Activated CD4-positive, alpha-beta T cell treated with anti-CD3 and anti-CD28 coated beads for 36 hours (primary cell): ENCODE measurements at places on chromosomes 6 and 20. TPM values are rescaled to one million over a fixed set of nuclear protein-coding genes. Genes with fewer than 3 reads are reported as not detected.

DNA sequence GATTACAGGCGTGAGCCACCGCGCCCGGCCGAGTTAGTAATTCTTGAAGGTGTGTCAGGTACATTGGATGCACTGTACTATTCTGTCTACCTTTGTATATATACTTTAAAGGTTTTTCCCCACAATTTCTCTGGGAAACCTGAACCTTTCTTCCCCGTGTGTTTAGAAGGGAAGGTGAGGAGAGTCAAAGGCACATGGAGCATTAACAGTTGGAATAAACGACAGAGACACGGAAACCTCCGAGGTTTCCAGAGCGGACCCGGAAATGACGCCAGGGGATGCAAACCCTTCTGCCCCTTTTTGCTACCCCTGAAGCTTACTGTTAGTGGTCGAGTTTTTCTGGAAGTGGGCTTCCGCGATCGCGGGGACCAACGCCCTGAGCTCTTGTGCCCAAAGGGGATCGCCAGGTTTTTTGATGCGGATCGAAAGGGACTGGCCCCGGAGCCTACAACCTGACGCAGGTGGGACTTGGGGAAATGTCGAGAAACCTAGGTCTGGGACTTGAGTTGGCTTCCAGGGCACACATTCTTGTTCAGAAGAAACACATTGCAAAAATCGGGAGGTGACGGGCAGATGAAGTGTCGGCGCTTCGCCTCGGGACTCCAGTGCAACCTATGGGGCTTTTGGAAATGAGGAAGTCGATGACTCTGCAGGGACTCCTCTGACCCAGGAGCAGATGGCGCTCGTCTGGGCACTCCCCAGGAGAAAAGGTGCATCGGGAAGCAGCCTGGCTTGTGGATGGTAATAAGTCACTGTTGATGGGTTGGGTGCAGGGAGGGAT is 218.2 kb downstream of the OR2B2 start:
- DNase-seq = peak; percentile 55

- DNase-seq = no peak
Observed at GRCh38 chr6:169793408-169793807, 42.0 kb downstream of the ERMARD start.

DNA sequence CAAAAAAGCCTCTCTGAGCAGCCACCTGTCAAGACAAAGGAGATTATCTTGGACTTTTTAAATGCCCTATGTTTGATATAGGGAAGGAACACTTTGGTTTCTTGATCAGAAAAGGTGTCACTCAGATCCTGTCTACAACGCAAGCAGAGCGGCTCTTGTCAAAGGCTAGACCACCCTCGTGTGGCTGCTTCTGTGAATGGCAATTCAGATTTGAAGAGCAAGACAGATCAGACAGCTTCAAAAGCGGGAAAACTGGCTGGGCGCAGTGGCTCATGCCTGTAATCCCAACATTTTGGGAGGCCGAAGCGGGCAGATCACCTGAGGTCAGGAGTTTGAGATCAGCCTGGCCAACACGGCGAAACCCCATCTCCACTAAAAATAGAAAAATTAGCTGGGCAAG is 10.1 kb upstream of the NXT1 start:
- peak; percentile 61 for DNase-seq

Gene CST5
- total RNA-seq = not detected

- DNase-seq = no peak
Observed at GRCh38 chr6:139448051-139448649, 73.7 kb upstream of the CITED2 start.

Gene UBD
- not detected for total RNA-seq

Gene TRERF1
- total RNA-seq = 14.5 TPM

Gene SALL4
- total RNA-seq = 0.11 TPM

GRCh38 chr20:36298795-36299339 is 7.3 kb upstream of the DLGAP4 start:
- DNase-seq = no peak

Gene EPHA7
- not detected for total RNA-seq

DNA sequence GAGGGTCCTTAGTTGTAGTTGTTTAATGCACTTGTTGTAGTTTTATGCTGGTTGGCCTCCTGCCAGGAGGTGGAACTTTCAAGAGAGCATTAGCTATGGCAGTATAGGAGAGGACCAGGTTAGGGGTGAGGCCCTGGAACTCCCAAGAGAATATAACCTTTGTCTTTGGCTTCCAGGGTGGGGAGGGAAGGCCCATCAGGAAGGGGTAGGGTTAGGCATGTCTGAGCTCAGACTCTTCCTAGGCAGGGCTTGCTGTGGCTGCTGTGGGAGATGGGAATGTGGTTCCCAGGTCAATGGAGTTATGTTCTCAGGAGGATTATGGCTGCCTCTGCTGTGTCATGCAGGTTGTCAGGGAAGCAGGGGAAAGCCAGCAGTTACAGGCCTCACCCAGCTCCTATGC is 20.0 kb upstream of the GABRR1 start:
- DNase-seq = no peak

- DNase-seq = no peak
Observed at GRCh38 chr6:111030008-111031007, 48.5 kb downstream of the RPF2 start.

DNA sequence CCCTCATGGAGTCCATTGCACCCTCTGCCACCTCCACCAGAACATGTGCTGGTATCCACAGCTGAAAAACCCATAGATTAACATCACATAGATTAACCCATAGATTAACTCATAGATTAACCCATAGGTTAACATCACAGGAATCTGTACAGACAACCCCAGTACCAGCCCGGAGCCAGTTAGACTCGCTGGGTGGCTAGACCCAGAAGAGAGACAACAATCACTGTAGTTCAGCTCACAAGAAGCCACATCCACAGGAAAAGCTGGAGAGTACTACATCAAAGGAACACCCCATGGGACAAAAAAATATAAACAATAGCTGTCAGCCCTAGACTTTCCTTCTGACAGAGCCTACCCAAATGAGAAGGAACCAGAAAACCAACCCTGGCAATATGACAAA is 25.1 kb downstream of the SERPINB9 start:
- no peak for DNase-seq

Gene FRK
- total RNA-seq = 0.05 TPM

- DNase-seq = no peak
Observed at GRCh38 chr20:25864326-25864962, 167.8 kb upstream of the ZNF337 start.

- DNase-seq = no peak
Observed at GRCh38 chr6:33114406-33114805, 38.6 kb downstream of the HLA-DPB1 start.

Gene CRISP2
- not detected for total RNA-seq

Gene RREB1
- 14.7 TPM for total RNA-seq

Gene C2
- 1.5 TPM for total RNA-seq

DNA sequence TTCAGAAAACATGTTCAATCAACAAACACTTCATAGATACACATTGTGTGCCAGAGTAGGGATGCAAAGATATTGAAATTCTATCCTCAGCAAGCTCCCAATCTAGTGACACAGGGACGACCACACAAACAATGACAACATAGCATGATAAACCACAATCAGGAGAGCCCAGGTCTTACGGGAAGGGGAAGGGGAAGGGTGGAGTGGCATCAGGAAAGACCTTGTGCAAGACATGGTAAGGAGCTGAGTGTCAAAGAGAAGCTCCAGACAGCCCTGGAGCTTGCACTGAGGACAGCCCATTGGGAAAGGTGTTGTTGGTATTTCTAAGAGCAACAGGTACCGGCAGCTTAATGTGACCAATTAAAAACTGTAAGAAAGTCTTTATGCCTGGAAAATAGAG is 103.6 kb downstream of the PDE7B start:
- DNase-seq = no peak

Gene ILRUN
- 66.9 TPM for total RNA-seq

- DNase-seq = no peak
Observed at GRCh38 chr6:118630923-118631322, 20.5 kb downstream of the CEP85L start.

Gene MYB
- total RNA-seq = 29.2 TPM

Gene HLA-DRB1
- 16.6 TPM for total RNA-seq

- no peak for DNase-seq
Observed at GRCh38 chr6:90212274-90212673, 84.4 kb downstream of the BACH2 start.

DNA sequence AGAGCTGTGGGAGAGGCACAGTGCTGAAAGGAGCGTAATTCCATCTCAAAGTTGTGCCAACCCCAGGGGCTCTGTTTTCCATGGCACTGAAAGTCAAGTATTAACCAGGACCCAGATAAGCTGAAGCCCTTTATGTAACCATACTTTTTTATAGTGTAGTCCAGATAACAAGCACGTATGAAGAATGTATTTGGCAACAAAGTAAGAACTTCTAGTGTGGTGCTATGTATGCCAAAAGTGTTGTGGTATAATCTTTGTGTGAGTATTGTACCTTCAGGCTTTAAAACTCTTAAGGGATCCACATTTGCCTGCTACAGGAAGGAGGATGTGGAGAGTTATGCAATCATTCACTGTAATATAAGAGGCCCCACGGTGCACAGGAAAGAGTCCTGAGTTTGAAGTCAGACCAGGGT is 129.4 kb downstream of the IBTK start:
- DNase-seq = no peak

Gene CST11
- not detected for total RNA-seq

DNA sequence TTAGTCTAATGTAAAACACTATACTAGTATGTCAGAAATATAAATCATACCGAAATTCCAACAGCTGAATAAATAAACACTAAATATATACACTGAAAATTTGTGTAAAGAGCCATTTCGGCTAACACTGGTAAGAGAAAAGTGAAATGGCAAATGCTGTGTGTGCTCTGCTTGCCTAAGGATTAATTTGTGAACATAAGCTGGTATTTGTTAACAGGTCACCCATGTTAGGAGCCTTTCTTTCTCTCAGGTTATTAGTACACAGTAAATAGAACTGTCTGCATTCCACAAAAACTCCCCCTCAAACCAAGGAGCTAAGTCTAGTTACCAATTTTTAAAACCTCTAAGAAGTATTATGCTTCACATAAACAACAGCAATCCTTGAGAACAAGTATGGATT is 27.0 kb downstream of the ELOVL5 start:
- no peak for DNase-seq

Gene C6orf15
- not detected for total RNA-seq

Gene GPR6
- not detected for total RNA-seq

Gene LTB
- 44.9 TPM for total RNA-seq

Gene MROH8
- 4.5 TPM for total RNA-seq

Gene CTSZ
- 26.6 TPM for total RNA-seq

Gene NKX2-4
- not detected for total RNA-seq

Gene NHSL1
- total RNA-seq = 0.53 TPM

DNA sequence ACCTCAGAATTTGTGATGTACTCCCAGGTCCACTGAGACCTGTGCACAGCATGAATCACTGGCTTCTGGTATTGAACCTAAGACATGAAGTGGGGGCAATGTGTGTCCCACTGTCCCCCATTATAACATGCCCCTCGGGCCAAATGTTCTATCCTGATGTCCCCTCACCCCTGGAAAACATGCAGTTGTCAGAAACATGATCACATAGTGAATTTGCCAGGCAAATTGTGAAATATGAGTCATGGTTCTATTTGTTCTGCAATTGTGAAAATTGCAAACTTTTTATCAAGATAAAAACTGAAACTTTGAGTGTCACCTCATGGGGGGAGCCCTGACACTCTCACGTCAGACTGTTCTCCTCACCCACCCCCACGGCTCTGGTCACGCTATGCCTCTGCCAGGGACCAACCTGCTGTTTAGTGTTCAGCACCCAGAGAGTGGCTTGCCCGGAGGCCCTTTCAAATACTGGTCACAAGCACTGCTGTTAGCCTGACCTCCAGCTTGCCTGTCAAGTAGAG is 305.3 kb downstream of the CLIC5 start:
- DNase-seq = peak; percentile 95

DNA sequence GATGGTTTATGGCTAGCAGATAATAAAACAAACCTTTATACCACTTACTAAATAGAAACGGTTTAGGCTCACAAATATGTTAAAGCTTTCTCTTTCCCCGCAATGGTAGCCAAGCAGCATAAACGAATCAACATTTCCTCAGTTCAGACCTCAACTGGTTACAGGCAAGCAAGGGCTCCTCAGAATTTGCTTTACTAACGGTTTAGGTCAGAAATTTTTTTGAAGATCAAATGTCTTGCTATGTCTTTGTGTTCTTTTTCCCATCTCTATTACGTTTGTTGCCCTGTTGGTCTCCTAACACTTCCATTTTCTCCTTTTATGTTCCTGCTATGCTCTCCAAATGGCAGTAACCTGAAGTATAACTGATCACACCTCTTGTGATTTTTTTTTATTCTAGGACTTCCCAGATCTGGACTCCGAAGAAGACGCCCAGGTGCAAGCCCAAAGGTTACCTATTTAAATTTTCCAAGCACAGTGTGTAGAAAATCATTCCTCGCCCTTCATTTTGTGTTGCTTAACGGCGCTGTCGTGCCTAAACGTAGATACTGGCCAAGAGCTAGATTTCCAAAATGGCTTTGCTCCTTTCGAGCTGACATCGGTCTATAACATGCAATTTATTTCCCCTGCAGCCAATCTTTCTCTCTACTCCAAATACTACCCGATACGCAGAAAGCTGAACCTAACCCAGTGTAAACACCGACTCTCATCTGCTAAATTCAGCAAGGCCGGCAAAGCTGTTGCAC is 717 bp upstream of the ASF1A start:
- DNase-seq = peak; percentile 70

Gene MLN
- not detected for total RNA-seq

GRCh38 chr6:158860279-158860865 is 41.2 kb upstream of the EZR start:
- no peak for DNase-seq

DNA sequence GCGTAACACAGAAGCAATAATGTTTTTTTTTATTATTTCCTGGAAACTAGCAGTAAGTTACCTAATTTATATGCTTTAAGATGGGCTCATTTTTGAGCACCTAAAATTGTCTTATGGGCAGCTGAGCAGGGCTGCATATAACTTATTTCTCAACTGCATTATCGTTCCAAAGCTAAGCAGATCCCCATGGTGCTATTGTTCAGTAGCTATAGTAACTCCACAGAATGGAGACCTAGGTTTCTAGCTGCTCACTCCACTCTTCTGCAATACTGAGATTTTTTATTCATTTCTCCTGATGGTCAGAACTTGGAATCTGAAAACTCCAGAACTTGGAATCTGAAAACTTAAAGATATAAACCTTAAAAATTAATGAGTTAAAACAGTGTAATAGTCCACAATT is 18.7 kb downstream of the CRISP1 start:
- no peak for DNase-seq

GRCh38 chr6:44499609-44500008 is 112.1 kb downstream of the CDC5L start:
- no peak for DNase-seq

GRCh38 chr6:140276133-140276532 is 901.7 kb upstream of the CITED2 start:
- no peak for DNase-seq

- DNase-seq = no peak
Observed at GRCh38 chr6:165708985-165709576, 46.0 kb upstream of the PDE10A start.
